ENCODE measurements at places on chromosomes 2 and 18.

- DNase-seq = no peak
- H3K27ac ChIP-seq = no peak overlapping the region
- H3K36me3 ChIP-seq = no peaks in the 10 kb centered on the region
- no peaks in the 10 kb centered on the region for H3K4me1 ChIP-seq
- H3K4me3 ChIP-seq = no peak overlapping the region
These were observed 859 bp upstream of the COLEC12 start for GRCh38 chr18:501406-501714.

DNA sequence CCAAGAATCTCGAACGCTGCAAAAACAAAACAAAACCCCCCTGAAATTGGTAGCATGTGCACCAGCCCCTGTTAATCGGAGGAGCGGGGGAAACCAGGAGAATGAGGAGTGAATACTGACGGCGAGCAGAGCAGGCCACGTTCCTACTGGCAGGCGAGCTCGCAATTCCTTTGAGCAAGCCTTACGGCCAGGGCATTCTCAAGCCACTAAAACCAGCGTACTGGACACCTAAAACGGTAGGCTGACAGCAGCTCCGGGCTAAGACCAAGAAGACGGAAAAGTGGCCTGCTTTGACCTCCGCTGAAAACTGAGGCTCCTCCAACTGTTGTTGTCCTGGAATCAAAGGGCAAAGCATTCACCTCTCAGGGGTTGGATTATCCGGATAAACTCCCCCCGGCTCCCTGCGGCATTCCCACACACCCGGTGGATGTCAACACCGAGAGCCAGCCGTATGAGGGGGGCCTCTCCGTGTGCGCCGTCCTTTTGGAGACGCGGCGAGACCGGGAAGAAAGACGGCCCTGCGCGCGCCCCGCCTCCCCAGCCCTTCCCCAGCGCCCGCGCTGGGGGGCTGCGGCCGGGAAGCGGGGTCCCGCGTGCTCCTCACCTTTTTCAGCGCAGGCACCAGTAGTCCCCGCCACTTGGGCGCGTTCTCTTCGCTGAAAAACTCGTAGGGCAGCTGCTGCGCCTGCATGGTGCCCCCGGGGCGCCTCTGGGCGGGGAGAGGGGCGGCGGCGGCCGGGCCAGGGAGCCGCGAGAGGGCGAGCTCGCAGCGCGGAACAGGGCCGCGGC is 925 bp downstream of the SOS1 start:
- H3K27ac ChIP-seq = peak overlapping the region; percentile 97
- peaks cover 65% of the 10 kb centered on the region for H3K4me1 ChIP-seq
- H3K4me3 ChIP-seq = peak overlapping the region; percentile 97
- H3K27me3 ChIP-seq = no peaks in the 10 kb centered on the region
- peak; percentile 17 for DNase-seq

DNA sequence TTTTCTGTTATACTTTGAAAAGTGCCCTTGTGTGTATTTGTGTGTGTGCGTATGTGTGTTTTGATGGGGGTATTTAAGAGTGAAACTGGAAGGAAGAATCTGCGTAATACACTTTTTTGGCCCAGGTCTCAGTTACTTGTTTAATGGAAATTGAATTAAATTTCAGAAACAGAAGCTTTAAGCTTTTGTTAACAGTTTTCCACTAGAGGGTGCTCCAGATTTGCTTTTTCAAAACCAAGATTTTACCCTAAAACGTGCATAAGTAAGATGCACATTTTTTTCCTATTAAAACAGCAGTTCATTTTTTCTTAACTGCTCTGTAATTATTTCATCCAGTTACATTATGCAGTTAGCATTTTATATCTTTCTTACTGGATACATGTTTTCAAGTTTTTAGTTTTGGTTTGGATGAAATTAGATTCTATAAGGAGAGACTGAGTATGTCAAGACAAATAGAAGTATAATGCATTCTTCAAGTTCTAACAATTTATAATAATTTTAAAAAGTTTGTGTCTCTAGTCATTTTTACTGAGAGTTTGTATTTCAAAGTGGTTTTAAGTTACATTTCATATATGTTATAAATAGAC is 97.2 kb downstream of the PIK3C3 start:
- no peak for DNase-seq
- H3K36me3 ChIP-seq = peaks cover 12% of the 10 kb centered on the region
- no peaks in the 10 kb centered on the region for H3K4me1 ChIP-seq
- no peak overlapping the region for H3K27ac ChIP-seq

GRCh38 chr2:239349453-239350135 is 51.2 kb downstream of the HDAC4 start:
- H3K27me3 ChIP-seq = no peaks in the 10 kb centered on the region
- no peaks in the 10 kb centered on the region for H3K4me1 ChIP-seq
- H3K36me3 ChIP-seq = peaks cover 6% of the 10 kb centered on the region
- no peak overlapping the region for H3K4me3 ChIP-seq
- H3K27ac ChIP-seq = no peak overlapping the region

Data from central memory CD8-positive, alpha-beta T cell (primary cell).